H4 (cell line): ENCODE measurements at places on chromosomes 13 and 19.

DNA sequence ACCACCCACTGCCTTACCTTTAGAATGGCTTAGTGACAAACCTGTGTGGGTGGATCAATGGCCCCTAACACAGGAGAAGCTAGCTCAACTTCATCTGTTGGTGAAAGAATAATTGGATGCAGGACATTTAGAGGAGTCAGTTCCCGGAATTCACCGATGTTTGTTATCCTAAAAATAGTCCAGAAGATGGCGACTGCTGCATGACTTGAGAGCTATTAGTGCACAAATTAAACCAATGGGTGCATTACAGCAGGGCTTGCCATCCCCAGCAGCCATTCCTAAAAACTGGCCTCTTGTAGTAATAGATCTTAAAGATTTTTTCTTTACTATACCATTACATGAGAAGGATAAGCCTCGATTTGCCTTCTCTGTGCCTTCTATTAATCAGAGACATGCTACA is 46.8 kb upstream of the ZNF726 start:
- DNase-seq: no peak

DNA sequence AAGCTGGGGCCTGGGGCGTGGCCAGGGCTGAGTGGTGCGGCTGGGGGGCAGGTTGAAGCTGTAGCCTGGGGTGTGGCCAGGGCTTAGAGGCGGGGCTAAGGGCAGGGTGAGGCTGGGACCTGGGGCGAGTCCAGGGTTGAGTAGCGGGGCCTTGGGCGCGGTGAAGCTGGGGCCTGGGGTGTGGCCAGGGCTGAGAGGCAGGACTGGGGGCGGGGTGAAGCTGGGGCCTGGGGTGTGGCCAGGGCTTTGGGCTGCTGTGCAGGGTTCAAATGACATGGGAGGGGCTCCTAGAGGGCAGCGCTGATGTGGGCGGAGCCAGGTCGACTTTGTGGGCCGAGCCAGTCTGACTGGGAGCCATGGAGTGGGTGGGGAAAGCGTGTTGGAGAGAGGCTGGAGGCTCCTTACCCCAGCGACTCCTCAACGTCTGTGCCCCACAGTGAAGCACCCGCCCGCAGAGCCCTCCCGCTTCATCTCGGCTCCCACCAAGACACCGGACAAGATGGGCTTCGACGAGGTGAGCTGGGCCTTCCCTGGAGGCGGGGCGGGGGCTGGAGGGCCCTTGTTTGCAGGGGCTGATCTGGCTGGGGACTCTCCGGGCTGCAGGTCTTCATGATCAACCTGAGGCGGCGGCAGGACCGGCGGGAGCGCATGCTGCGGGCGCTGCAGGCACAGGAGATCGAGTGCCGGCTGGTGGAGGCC is 21.5 kb downstream of the COLGALT1 start:
- no peak for DNase-seq

DNA sequence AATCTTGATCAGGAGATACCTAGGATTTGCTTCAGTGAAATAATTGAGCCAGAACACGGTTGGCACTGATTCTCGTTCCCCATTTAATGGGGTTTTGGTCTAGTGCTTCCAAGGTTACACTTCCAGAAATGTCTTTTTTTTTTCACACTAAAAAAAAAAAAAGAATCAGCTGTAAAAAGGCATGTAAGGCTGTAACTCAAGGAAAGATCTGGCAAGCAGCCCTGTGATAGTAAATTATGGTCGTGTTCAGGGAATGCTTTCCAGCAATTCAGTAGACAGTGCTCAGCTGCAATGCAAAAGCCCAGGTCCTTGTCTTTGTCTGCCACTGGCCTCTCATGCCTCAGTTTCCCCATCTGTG is 27.2 kb upstream of the NDUFS7 start:
- no peak for DNase-seq

GRCh38 chr19:30371960-30372824 is at the start of gene ZNF536:
Gene ZNF536, plus strand, starts transcription at chr19:30372384. Its CDS starts 71,179 bp downstream, at chr19:30443563.
- DNase-seq: no peak

DNA sequence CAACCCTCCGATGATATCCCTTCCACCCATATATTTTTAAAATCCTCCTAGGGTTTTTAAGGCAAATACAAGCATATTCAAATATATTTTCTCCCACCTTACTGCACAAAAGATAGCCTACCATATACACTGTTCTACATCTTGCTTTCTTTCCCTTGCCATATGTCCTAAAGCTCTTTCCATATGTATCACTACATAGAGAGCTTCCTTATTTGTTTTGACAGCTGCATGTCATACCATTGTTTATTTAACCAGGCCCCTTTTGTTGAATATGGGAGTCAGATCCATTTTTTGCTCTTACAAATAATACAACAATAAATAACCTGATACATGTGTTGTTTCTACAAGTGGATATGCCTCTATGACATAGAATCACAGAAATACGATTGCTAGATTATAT is 32.8 kb upstream of the WDFY2 start:
- no peak for DNase-seq

- no peak for DNase-seq
Measured at GRCh38 chr19:17069193-17069592, 6.1 kb downstream of the HAUS8 start.

DNA sequence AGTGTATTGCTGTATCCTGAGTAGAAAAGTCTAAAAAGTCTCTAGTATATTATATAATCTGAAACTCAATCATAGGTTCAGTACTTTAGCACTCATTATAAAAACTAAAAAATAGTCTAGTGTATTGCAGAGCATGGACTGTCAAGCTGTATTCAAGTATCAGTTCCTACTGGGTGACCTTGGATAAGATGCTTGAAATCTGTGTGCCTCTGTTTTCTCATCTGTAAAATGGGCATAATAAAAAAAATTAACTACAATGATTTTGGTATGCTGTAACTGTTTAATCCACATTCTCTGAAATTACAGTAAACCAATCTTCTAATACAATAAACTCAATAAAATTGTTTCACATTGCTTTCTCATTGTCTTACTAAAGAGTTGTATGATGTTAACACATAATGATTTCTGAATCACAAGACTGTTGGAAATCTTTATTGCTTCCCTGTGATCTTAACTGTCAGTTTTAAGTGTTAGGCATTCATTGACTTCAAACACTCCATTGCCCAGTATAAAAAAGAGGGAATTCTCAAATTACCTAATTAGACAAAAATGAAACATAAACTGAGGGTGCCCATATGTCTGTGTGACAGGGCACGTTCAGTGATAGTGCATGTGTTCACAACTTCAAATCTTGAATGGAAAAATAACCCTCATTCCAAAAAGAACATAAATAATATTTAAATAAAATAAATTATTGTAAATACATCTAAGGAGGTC is 2.2 kb downstream of the STARD13 start:
- no peak for DNase-seq
